Iris pigment epithelial cell (primary cell): ENCODE measurements at places on chromosomes 16 and 17.

DNA sequence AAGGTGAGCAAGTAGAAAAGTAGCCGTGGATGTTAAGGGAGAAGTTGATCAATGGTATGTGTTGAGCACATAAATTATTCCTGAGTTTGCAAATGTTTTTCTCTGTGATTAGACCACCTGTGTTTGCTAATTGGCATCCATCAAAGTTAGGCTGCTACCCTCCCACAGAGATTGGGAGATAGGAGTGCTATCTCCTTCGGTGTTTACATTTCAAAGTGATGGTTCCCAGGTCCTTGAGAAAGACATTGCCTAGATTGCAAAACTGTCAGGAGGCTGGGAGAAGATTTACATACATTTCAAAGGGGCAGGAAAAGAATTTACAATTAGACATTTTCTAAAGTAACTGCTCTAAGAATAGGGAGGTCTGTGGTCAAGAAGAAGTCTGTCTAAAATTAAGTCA, 54.3 kb upstream of the CNTNAP4 start:
- DNase-seq: peak; percentile 0

GRCh38 chr17:76414334-76415295, 30.2 kb downstream of the SPHK1 start:
- DNase-seq: peak; percentile 57

- no peak for DNase-seq
These were observed 19.5 kb downstream of the USP7 start for GRCh38 chr16:8943966-8944759.

- no peak for DNase-seq
These were observed 5.5 kb downstream of the SEC14L1 start for GRCh38 chr17:77146246-77146632.

DNA sequence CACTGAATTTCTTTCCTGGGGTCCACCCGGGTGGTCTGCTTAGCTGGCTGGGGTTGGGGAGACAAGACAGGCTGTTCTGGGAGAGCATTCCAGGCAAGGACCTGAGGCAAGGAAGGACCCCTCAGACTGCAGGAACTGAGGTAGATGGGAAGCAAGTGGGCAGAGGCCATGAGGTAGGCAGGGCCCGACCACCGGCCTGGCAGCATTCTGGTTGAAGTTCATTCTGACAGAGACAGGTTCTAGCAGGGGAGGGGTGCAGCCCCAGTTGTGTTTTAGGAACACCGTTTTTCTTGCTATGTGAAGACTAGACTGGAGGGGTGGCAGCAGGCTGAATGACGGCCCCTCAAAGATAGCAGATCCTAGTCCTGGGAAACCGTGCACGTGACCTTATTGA, 17.5 kb downstream of the B9D1 start:
- no peak for DNase-seq

- DNase-seq: peak; percentile 87
These were observed 18.0 kb downstream of the C17orf67 start for GRCh38 chr17:56815711-56816110.
